ENCODE measurements at places on chromosomes 13 and 19. TPM values are rescaled to one million over a fixed set of nuclear protein-coding genes. Genes with fewer than 3 reads are reported as not detected.

Gene BCL2L12
- 11.5 TPM for polyA plus RNA-seq

Gene NLRP9
- polyA plus RNA-seq, result not detected

Gene SCAMP4
- 105 TPM for polyA plus RNA-seq

Gene RNF113B
- not detected for polyA plus RNA-seq

Gene SUPT5H
- polyA plus RNA-seq, result 142 TPM

Gene ETV2
- 5.6 TPM for polyA plus RNA-seq

Gene FAAP24
- polyA plus RNA-seq, result 17.5 TPM

Gene ZNF492
- not detected for polyA plus RNA-seq

Gene UTP14C
- 4.9 TPM for polyA plus RNA-seq

Gene C19orf18
- polyA plus RNA-seq, result 0.53 TPM

Gene ATP11A
- 52.1 TPM for polyA plus RNA-seq

Gene CYP4F8
- not detected for polyA plus RNA-seq

Gene CEACAM4
- polyA plus RNA-seq, result not detected

Gene DAZAP1
- polyA plus RNA-seq, result 81.4 TPM

Gene ZNF560
- polyA plus RNA-seq, result not detected

Gene KIR3DL2
- polyA plus RNA-seq, result not detected

Gene ZGLP1
- 0.87 TPM for polyA plus RNA-seq

Gene ZNF418
- polyA plus RNA-seq, result 1.5 TPM

Gene FFAR1
- not detected for polyA plus RNA-seq

Gene KLK5
- polyA plus RNA-seq, result 0.68 TPM

Gene FAM174C
- polyA plus RNA-seq, result 60.8 TPM

Gene APOC1
- 46.6 TPM for polyA plus RNA-seq

Gene GRIN3B
- polyA plus RNA-seq, result not detected

Gene ZNF417
- polyA plus RNA-seq, result 5.7 TPM

Gene TRPC4
- 0.29 TPM for polyA plus RNA-seq

Gene MUC16
- polyA plus RNA-seq, result not detected

Gene NCAN
- polyA plus RNA-seq, result 37.8 TPM

Gene CLEC4G
- polyA plus RNA-seq, result 0.49 TPM

Gene ITGBL1
- polyA plus RNA-seq, result 0.78 TPM

Gene SLC25A41
- polyA plus RNA-seq, result 1.1 TPM

Gene XAB2
- polyA plus RNA-seq, result 94.7 TPM

Gene ADGRE3
- not detected for polyA plus RNA-seq

Gene ERICH6B
- not detected for polyA plus RNA-seq

Gene LAIR2
- not detected for polyA plus RNA-seq

Gene EBPL
- 9.7 TPM for polyA plus RNA-seq

Gene ZNF180
- 1.1 TPM for polyA plus RNA-seq

Gene PABPC3
- polyA plus RNA-seq, result 0.12 TPM

Gene PODNL1
- 2.4 TPM for polyA plus RNA-seq

Gene KLF1
- 1.3 TPM for polyA plus RNA-seq

Gene SYCN
- not detected for polyA plus RNA-seq

Gene UGGT2
- 2.1 TPM for polyA plus RNA-seq

Gene SIGLEC12
- 0.51 TPM for polyA plus RNA-seq

Gene NLRP11
- not detected for polyA plus RNA-seq

Gene CCDC106
- polyA plus RNA-seq, result 31.4 TPM

Gene GARIN5A
- 15.9 TPM for polyA plus RNA-seq

Gene NLRP4
- polyA plus RNA-seq, result not detected

Gene EXOC3L2
- polyA plus RNA-seq, result 1.4 TPM

Gene NKG7
- 6.8 TPM for polyA plus RNA-seq

Gene TPTE2
- not detected for polyA plus RNA-seq

Gene FAM124A
- polyA plus RNA-seq, result 11.3 TPM

Gene ZNF723
- polyA plus RNA-seq, result not detected

Gene ACP7
- 1.3 TPM for polyA plus RNA-seq

Gene TMEM272
- 0.41 TPM for polyA plus RNA-seq

Gene C19orf85
- polyA plus RNA-seq, result 3.1 TPM

Gene CEACAM16
- polyA plus RNA-seq, result not detected

Gene RANBP3
- 183 TPM for polyA plus RNA-seq

Gene APOC4
- polyA plus RNA-seq, result not detected

Gene HSPB6
- 25.1 TPM for polyA plus RNA-seq

Gene APC2
- polyA plus RNA-seq, result 69.7 TPM

All from brain (organoid and tissue), 16 donors.